ENCODE measurements at places on chromosomes 3 and 15.
A peak's percentile ranks its signal among the peaks of the same experiment; 100 is the strongest.

DNA sequence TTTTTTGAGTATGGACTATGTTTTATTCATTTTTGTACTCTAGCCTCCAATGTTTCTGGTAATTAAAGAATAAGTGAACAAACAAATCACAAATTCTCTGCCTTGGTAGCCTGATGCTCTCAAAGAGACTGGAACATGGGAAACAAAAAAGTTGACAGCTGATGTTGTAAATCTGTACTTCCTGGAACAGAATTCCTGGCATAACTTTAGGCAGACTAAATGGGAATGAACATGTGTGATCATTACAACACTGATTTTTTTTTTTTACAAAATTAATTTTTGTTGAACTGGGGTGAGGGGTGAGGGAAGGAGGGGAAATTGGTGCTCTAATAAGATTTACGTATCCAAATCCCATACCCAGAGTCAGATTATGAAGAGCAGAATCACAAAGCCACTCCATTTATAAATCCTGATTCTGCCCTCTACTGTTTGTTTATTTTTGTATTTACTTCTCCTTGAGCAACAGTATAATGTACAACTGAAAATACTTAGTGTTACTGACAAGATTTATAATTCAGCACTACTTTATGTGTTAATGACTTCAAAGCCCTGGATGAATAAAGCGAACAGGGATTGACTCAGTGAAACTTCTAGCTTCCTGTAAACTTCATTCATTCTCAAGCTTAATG lies 165.0 kb downstream of the FRMD5 start:
- DNase-seq, result peak; percentile 71

GRCh38 chr3:41050144-41050543 lies 149.2 kb upstream of the CTNNB1 start:
- DNase-seq, result no peak

- DNase-seq, result peak; percentile 73
Measured at GRCh38 chr15:74525945-74526344, 15.1 kb upstream of the ARID3B start.

DNA sequence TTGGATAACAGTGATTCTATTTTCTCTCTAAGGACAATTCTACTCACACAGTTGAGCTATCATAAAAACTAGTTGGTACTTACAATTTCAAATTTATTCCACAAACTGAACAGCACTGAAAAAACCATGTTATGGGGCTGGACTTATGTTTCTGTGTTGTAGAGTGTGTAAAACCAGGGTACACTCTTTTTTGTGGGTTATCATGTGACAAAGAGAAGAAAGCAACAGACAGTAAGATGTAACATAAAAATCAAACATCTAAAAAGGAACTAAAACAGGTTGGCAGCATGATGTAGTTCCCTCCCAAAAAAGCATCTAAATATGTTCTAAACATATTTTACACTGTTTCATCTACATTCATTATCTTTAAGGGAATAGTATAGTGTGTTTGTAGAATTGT lies 757.9 kb downstream of the ROBO1 start:
- no peak for DNase-seq

GRCh38 chr3:154085071-154085470 lies 36.1 kb upstream of the ARHGEF26 start:
- DNase-seq, result no peak

DNA sequence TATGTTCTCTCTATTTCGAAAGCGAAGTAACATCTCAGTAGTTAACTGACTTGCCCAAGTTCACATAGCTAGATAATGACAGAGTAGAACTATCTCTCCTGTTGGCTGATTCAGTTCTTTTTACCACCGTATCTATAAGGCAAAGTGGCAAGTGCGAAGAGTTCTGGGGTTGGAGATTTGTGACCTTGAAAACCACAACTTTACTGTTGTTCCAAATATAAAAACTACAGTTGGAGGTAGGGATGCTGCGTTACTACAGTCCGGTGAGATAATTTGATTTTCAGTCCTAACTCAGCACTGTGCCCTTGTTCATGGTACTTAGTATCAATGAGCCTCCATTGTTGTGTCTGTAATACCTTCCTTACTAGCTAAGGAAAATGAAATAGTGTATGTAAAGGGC lies 71.2 kb upstream of the GOLGA8B start:
- DNase-seq, result no peak

- no peak for DNase-seq
Measured at GRCh38 chr15:40121911-40122638, 13.4 kb upstream of the BMF start.

GRCh38 chr3:3662610-3663009 lies 136.6 kb upstream of the LRRN1 start:
- no peak for DNase-seq

DNA sequence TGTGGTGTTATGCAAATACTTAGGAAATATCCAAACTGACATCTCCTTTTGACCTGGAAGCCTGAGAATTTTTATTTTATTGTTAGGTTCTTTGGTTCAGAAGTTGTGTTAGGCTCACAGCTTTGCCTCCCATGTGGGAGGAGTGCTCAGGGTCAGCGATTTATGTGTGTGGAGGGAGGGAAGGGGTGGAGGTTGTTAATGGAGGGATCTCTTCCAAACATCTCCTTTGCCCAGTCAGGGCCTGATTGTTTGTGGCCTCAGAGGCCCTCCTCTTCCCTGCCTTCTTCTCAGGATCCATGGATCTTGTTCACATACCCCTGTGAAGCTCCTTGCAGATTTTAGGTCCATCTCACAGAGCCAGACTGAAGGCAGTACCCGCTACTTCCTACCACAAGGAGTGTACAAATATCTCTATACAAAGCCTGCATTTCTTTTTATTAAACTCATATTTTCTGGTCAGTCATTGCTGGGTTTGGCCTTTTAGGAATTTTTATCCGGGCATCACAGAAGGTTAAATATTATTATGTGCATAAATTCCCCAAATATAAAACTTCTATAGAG lies 40.3 kb downstream of the BBX start:
- no peak for DNase-seq

GRCh38 chr3:53202331-53203015 lies 41.5 kb downstream of the PRKCD start:
- DNase-seq, result no peak

DNA sequence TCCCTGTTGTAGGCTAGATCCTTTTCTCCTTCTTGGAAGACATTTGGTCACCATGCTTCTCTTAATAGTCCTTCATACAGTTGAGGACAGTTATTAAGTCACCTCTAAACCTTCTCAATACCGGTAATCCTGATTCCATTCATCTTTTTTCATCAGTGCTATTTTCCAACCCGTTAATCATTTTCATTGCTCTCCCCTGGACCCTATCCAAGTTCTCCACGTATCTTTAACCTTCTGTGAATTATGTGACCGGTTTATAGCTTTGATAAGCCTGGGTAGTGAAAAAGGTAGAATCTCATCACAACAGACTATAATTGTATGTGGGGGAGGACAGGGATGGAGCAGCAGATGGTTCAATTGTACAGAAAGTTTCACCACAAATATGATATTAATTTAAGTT lies 168.5 kb downstream of the MECOM start:
- DNase-seq, result no peak

GRCh38 chr3:126083511-126083912 lies 412 bp downstream of the SLC41A3 start:
- peak; percentile 58 for DNase-seq

- DNase-seq, result peak; percentile 31
Measured at GRCh38 chr3:58429657-58430056, 4.0 kb downstream of the PDHB start.

DNA sequence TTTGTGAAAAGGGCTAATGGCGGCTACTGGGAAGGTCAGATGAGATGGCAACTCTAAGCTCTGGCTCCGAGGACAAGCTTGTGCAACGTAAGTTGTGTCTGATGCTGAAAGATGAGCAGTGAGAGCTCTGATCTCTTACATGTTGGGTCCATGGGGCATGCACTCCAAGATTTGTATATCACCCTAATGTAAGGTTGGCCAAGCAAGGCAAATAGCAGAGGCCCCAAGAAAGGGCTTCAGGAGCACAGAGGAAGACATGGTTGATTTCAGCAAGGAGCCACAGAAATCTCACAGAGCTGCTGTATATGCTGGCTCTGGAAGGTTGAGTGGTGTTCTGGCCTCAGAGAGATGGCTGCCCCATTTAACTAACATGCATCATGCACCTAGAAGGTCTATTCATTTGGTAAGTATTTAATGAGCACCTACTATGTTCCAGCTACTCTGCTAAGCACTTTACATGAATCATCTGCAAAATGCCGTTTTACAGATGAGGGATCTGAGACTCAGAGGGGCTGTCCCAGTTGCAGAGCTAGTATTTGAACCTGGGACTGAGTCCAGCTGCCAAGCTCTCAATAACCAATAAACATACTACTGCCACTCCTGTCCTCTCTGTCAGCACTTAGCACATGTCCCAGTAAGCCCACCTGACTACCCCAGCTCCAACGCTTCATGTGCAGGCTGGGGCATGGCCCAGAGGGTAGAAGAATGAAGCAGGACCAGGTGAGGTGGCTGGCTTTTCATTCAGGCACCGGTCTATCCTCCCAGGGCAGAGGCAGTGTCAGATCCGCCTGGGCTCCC lies 27.8 kb upstream of the ATP2B2 start:
- no peak for DNase-seq

- no peak for DNase-seq
Measured at GRCh38 chr3:158958873-158959272, 157.0 kb downstream of the MFSD1 start.

- no peak for DNase-seq
Measured at GRCh38 chr15:85302271-85302670, 78.1 kb upstream of the AKAP13 start.

DNA sequence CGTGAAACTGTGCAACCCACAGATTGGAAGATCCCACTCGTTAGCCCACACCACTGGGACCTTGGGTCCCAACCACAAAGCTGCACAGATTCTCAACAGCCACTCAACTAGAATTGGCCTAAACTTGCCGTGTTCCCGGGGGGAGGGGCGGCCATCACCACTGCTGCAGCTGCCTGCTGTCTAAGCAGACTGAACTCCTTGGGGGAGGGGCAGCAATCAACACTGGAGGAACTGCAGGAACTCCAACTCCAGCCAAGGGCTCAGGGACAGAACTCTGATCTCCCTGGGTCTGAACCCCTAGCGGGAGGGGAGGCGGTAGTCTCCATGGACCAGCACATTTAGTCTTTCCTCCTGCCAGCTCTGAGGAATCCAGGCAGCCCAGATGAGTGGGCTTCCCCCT lies 205.9 kb downstream of the RSL24D1 start:
- no peak for DNase-seq

- no peak for DNase-seq
Measured at GRCh38 chr3:182521339-182521738, 272.0 kb upstream of the ATP11B start.

- no peak for DNase-seq
Measured at GRCh38 chr3:85360742-85361387, 402.1 kb downstream of the CADM2 start.

- peak; percentile 90 for DNase-seq
Measured at GRCh38 chr3:125045965-125046364, 9.8 kb downstream of the HEG1 start.

GRCh38 chr15:60297047-60297446 lies 100.7 kb downstream of the ANXA2 start:
- DNase-seq, result no peak

- no peak for DNase-seq
Measured at GRCh38 chr3:5806192-5806591, 618.7 kb downstream of the EDEM1 start.

GRCh38 chr3:104909721-104910120 lies 457.0 kb upstream of the ALCAM start:
- peak; percentile 49 for DNase-seq

- no peak for DNase-seq
Measured at GRCh38 chr15:34794590-34795206, 651 bp downstream of the ACTC1 start.

DNA sequence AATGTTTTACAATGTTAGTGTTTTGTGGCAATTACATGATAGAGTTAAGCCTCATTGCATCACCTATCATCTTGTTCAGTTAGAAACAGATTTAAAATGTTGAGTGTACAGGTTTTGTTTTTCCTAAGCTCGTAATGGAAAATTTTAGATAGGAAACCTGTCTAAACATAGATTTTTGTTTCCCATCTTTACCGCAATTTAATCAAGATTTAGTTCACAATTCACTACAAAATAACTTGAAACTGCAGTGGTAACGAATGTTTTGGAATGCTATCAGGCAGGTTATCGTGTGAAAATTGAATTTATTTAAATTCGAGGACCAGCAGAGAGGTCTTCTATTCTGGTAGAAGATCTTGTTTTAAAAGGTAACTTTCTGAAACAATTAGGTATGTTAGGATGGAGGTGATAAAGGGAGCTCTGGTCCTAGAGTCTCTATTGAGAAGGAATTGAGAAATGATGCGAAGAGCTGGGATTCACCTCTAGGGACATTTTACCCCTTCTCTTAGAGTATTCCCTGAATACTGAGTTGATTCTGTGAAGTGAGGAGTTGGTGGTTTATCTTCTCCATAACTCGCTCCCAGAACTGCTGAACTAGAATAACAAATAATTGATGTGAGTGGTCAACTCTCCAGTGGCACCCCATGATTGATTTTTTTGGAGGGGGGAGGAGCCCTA lies 1.4 kb downstream of the DOCK3 start:
- DNase-seq, result no peak

DNA sequence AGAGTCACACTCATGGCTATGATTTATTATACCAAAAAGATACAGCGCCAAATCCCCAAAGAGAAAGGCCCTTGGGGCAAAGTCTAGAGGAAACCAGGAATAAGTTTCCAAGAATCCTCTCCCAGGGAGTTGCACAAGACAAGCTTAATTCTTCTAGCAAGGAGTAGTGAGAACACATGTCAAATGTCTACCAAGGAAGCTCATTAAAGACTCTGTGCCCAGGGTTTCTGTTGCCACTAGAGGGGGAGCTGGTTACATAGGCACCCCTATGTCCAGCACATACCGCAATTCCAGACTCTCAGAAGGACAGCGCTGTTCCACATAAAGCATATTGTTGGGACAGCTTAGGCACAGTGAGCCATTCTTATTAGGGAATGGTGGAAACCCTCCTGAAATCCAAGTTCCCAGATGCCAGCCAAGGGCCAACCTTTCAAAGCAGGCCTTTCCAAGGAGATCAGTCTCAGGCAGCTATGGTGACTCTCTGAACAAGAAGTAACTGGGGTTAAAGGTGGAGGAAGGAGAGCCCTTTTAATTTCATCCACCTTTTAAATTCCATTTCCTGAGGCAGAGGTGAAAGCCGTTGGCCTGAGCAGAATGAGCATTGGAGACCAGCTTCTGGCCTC lies 194.2 kb downstream of the UACA start:
- DNase-seq, result peak; percentile 92

GRCh38 chr15:78035861-78036476 lies 41.5 kb downstream of the TBC1D2B start:
- DNase-seq, result peak; percentile 25

- DNase-seq, result no peak
Measured at GRCh38 chr3:72060447-72061034, 275.6 kb upstream of the PROK2 start.

- DNase-seq, result no peak
Measured at GRCh38 chr3:184795522-184796190, 16.3 kb upstream of the VPS8 start.

GRCh38 chr3:52291508-52292181 lies 4.0 kb downstream of the GLYCTK start:
- peak; percentile 48 for DNase-seq

- DNase-seq, result no peak
Measured at GRCh38 chr3:60650171-60650570, 601.1 kb downstream of the FHIT start.

Data from EH (cell line).